Activated CD4-positive, alpha-beta T cell treated with anti-CD3 and anti-CD28 coated beads, Interleukin-2, amount 50 U/mL, for 48 hours (primary cell): ENCODE measurements at places on chromosomes 12 and 14.

- no peak for DNase-seq
Observed at GRCh38 chr12:28936221-28936620, 212.9 kb upstream of the FAR2 start.

DNA sequence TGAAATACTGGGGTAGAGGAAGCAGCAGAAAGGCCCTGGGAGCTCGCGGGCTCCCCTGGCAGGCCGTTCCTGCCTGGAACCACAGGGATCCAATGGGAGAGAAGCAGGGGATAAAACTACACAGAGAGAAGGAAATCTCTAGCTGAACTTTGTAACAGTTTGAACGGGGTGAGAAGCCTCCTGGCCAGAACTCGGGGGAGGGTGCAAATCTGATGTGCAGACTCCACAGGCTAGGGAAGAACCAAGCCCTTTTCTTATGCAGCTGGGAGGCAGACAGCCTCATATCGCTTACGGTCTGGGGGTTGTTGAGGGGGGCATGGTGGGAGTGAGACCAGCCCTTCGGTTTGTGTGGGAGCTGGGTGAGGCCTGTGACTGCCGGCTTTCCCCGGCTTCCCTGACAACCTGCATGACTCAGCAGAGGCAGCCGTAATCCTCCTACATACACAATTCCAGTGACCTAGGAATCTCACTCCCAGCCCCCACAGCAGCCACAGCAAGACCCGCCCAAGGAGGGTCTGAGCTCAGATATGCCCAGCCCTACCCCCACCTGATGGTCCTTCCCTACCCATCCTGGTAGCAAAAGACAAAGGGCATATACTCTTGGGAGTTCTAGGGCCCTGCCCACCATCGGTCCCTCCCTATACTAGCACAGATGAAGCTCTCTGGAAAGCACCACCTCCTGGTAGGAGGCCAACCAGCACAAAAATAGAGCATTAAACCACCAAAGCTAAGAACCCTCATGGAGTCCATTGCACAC lies 143.0 kb downstream of the TMTC1 start:
- no peak for DNase-seq

- no peak for DNase-seq
Observed at GRCh38 chr12:68446384-68446783, 114.2 kb upstream of the MDM1 start.

DNA sequence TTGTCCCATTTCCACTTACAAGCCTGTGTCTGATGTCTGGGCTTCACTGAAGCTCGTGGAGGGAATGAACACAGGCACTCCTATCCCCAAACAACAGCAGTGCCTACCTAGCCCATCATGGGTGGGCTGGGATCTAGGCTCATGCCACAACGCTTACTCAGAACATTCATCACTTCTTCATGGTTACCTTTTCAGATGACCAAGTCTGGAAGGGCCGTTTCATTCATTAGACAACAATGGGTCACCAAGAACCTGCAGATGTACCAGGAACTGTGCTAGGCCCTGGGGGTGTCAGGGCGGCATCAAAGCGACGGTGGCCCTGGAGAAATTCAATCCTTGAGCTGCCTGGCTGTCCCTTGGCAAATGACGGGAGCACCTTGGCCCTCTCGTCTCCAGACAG lies 64.9 kb upstream of the FZD10 start:
- DNase-seq = no peak
